COLO829 (cell line): ENCODE measurements at places on chromosomes 6 and 20.

DNA sequence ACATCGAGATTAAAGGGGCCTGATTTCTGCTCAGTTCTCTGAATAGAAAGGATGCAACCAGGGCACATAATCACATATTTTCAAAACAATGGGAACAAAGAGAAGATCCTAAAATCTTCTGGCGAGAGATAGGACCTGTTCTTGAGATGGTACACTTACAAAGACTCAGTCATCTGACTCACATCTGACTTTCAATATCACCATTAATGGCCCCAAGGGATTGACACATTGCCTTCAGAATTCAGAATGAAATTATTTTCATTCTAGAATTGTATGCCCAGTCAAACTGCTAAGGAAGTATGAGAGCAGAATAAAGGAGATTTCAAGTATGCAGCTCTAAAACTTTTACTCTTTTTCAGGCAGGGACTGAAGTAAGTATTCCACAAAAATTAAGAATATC lies 240.7 kb upstream of the POU3F2 start:
- peak; percentile 48 for DNase-seq

- no peak for DNase-seq
These were observed 16.6 kb downstream of the SYNDIG1 start for GRCh38 chr20:24485981-24486380.

DNA sequence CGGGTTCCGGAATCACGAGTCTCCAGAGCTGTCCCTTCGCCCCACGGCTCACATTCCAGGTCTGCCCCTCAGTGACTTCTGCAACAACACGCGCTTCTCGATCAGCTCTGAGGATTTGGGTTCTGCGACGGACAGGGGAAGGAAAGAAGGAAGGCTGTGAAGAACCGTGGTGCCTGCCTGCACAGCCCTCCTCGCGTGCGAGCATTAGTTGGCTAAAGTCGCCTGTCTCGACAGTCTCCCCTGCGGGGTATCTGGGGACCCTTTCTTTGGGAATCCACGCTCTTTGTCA lies 23.1 kb downstream of the VPS52 start:
- no peak for DNase-seq

DNA sequence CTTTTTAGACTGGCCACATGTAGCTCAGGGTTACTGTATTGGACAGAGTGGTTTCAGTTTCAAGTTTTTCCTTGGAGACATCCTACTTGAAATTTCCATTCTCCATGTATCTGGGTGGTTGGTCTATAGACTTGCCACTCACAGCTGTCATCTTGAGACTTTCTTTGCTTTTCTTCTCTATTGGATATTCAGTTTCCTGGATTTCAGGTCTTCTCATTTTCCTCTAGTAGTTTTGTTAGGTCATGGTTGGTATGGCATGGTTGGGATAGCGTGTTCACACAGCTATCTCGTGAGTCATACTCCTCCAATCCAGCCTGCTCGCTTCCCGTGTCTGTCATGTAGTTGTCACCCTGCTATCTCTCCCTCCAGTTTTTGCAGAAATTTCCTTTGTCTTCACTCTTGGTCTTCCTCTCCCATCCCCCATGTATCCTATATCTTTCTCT lies 48.3 kb downstream of the PTPN1 start:
- no peak for DNase-seq

DNA sequence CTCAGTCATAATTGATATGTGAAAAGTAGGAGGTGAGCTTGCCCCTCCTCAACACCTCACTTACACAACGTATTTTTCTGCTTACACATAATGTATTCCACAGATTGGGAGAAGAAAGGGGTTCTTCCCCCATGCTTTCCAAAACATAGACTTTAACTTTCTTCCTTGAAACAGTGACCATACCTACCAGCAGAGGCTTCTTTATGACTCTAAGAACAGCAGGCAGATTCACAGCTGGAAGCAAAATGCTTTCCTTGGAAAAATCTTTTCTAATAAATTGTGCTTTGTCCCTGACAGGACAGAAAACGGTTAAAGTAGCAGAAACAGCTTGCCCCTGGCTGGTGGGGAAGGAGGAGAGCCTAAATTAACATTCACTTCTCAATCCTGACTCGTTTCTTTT lies 629.1 kb upstream of the IMPG1 start:
- DNase-seq: no peak

- DNase-seq: no peak
These were observed 348.2 kb downstream of the TFAP2B start for GRCh38 chr6:51166914-51167313.

DNA sequence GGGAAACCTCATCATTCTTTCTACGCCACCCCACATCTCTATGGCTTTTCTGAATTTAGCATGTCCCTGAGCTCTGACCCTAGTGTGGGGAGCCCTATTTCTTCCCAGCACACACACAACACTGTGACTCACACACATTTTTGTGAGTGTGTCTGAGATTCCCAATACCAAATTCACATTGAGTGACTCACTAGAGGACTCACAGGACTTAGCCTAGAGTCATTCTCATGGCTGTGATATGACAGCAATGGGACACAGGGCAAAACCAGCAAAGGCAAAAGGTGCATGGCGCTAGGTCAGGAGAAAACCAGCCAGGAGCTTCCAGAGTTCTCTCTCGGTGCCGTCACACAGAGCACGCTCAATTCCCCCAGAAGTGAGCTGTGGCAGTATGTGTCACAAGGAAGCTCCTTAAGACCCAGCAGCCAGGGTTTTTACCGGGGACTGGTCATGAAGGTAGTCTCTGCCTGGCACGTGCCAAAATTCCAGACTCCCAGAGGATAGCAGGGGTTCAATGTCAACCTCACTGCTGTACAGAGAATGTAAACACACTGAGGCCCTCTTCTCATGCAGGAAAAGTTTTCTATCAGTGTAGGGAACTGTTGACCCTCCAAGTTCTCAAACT lies 6.2 kb downstream of the CSTL1 start:
- DNase-seq: no peak

DNA sequence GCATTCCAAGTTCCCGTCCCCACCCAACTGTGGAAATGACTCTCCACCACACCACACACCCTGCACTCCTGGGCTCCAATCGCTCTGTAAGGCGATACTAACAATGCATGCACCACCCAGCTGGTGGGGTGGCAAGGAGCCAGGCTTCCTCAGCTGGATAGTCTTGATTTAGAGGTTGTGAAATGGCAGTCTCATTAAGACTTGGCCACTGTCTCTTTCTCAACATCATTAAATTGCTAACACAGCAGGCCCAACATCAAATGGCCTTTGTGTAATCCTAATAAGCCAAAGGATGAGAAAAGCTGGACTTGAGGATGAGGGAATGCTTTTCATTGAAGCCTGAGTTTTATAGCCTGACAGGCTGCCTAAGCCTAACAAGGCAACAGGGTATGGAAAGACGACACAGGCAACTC lies 223.7 kb downstream of the GMDS start:
- DNase-seq: peak; percentile 6

GRCh38 chr20:50050214-50050613 lies 62.7 kb downstream of the UBE2V1 start:
- DNase-seq: no peak

DNA sequence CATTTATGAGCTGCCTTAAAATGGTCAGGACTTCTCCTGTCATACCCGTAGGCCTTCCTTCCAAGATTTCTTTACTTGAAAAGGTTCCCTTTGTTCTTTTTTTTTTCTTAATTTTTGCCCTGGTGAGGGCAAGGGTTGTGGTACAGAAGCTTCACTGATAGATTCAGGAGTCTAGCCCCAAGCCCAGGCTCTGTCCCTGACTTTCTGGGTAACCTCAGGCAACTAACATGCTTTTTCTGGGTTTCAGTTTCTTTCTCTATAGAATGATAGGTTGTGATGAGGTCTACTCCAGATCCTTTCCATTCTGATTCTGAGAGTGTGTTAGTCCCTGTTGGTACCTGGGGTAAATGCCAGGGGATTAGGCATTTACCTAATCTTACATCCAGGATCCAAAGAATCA lies 21.2 kb downstream of the SNPH start:
- DNase-seq: peak; percentile 31

- DNase-seq: no peak
These were observed 5.7 kb upstream of the KCNK15 start for GRCh38 chr20:44739942-44740341.

GRCh38 chr6:40901322-40902055 lies 137.5 kb downstream of the UNC5CL start:
- DNase-seq: no peak

DNA sequence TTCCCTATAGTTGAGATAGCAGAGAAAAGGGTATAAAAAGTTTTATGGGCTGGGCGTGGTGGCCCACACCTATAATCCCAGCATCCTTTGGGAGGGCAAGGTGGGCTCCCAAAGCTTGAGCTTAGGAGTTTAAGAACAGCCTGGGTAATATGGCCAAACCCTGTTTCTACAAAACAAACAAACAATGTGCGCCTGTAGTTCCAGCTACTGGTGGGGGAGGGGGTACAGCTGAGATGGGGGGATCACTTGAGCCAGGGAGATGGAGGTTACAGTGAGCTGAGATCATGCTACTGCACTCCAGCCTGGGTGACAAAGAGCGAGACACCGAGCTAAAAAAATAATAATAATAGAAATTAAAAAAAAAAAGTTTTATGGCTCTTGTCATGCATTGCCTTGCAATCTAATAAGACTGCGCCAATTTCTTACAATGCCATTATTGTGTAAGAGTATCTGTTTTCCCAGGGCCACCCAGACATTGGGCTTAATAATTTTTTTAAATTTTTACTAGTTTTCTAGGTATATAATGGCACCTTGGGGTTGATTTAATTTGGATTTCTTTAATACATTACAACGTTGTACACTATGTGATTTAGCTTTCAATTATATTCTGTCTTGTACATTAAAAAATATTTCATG lies 3.9 kb downstream of the ACSS2 start:
- DNase-seq: no peak

DNA sequence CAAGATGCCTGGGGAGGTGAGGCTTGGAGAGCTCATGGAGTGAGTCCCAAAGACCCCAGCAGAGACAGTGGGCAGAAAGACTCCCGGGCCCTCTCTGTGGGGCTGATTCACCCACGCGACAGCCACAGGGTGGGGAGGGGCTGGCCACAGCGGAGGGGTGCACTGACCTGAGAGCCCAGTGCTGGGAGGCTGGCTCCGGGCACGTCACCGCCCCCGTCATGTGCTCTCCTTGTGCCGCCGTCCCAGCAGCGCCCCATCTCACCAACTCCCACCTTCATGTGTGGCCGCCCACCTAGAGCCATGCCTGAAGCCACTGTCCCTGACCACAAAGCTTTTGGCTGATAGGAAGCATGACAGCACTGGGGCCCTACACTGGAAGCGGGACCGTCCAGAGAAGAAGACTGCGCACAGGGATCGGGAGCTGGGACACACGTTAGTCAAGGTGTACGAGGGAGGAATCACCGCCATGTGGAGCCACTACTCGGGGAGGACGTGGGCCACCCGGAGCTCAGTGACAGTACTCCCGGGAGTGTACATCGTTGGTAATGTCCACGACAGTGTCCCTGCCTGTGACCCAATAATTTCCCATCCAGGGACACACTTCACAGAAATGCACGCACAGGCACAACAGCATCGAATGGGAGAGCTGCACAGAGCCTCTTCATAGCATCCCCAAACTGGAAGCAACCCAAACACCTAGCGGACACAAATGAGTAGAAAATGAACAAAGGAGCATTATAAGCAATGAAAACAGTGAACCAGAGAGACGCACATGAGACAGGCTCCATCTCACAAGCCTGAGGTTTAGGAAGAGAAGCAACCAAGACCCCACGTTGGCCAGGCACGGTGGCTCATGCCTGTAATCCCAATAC lies 28.4 kb upstream of the FOXC1 start:
- no peak for DNase-seq

DNA sequence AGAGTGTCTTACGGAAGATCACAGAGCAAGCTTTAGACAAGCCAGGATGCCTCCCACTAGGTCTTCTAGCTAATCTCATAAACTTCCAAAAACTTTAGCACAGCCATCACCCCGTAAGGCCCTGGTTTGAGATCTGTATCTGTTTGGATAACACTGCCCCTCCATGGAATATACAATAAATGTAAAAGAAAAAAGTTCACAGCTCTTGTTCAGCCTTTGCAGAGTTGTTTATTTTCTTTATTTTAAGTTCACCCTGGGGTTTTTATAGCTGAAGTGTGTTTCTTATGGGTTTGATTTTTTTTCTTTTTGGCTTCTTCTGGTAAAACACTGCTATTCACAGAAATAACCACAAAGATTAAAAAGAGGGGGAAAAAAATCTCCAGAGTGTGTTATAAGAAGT lies 125.6 kb downstream of the EYA2 start:
- DNase-seq: no peak

GRCh38 chr20:6184086-6184485 lies 61.3 kb upstream of the FERMT1 start:
- DNase-seq: no peak

- DNase-seq: peak; percentile 78
These were observed 54.3 kb downstream of the MYLIP start for GRCh38 chr6:16183187-16183664.

- DNase-seq: no peak
These were observed 50.9 kb upstream of the DUSP22 start for GRCh38 chr6:241336-241865.

- no peak for DNase-seq
These were observed 7.1 kb upstream of the MYLK2 start for GRCh38 chr20:31811796-31812728.

DNA sequence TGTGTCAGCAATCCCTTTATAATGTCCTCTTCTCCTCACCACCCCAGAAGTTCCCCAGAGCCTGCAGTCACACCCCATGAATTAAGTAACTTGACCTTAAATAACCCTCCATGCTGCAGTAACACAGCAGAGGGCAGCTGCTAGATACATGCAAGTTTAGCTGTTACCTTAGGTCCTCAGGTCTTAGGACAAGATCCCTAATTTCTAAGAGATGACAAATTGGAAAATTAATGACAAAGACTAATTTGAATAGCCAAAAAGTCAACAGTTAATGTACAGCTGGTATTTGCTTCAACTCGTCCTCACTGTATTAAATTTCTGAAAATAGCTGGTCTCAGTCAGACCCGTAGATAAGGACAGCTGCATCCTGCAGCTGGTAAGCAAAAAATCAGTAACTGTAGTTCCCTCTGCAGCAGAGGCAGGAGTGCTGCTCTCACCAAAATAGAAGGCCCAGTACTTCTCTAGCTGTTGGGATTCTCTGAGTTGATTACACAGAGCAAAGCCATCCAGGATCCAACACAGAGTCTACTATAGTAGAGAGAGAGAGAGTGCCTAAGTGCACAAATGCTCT lies 62.4 kb downstream of the TNFRSF21 start:
- DNase-seq: no peak

- DNase-seq: peak; percentile 45
These were observed 182.3 kb upstream of the RALGAPA2 start for GRCh38 chr20:20894753-20895152.

DNA sequence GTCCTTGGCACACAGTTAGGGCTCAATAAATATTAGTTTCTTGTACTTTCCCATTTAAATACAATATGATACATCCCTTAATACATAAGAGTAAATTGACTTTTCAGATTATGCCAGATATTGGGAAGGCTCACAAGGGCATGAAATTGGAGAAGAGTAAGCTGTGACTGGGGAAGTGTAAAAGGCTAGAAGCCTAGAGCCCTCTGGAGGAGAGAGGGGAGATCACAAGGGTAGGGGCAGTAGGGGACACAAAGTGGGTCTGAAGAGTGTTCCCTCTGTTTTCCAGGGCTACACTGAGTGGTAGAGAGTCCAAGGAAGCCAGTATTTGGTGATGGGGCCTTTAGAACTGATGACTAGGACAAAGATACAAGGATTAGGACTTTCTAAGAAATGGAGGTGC lies 562.9 kb upstream of the CHD6 start:
- no peak for DNase-seq

- DNase-seq: no peak
These were observed 174.1 kb downstream of the IBTK start for GRCh38 chr6:82073484-82073883.
